ENCODE measurements at places on chromosomes 2 and 18.

DNA sequence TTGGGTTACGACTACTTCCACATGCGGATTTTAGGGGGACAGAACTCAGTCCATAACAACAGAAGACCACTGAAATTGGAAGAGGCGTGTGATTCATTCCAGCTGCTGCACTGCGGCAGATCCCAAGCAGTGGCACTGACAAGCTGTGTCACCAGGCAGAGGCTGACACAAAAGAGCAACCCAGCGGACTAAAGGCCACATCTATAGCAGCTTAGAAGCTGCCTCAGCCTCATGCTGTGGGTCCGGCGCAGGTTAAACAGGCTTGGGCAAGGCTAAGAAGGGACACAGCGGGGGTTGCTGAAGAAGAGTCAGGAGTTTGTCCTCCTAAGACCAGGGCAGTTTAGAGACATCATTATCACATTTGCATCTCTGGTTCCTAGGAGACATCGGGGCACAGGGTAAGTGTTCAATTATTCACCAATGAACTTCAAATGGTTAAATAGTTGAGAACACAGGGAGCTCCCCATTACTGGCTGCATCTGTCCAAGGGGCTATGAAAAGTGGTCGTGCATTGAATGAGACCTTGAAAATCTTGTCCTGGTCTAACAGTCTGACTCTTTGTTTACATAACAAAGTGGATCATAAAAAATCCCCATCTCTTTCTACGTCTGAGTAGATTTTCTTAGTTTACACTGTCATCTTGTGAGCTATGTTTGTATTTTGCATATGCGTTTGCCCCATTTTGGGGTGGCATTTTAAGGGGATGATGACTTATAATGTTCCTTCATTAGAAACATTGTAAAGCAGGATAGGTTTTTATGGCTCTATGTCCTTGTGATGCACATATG, 162.3 kb upstream of the TRIB2 start:
- no peak for DNase-seq

DNA sequence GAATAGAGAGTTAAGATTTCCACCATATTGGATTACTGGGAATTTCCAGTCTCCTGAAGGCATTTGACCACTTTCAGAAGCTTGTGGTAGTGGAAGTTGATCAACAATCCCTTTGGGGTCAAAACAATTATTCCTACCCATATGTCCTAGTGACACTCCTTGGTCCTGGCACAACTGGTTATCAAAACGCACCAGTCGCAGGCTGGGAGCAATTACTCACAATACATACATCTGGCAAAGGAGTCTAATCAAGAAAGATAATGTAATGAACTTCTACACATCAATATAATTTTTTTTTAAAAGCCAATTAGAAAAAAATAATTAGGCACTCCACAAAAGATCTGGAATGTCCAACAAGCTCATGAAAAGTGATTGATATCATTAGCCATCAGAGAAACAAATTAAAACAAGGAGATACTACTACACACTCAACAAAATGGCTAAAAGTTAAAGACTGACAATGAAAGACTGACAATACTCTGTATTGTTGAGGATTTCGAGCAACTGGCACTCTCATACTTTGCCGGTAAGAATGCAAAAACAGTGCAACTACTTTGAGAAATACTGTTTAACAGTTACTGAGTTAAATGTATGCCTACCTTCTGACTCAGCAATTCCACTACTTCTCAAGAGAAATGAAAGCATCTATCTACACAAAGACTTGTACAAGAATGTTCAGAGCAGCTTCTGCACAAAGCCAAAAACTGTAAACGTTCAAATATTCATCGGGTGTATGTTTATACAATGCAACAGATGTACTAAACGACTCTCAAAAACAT, 2.0 kb downstream of the INO80C start:
- no peak for DNase-seq

GRCh38 chr2:38650717-38651116, 15.2 kb upstream of the GALM start:
- no peak for DNase-seq

GRCh38 chr2:96952976-96953610, 33.3 kb downstream of the FAM178B start:
- no peak for DNase-seq

- DNase-seq, result no peak
Observed at GRCh38 chr2:198077477-198077876, 273.1 kb downstream of the PLCL1 start.

- no peak for DNase-seq
Observed at GRCh38 chr2:63040586-63040985, 10.0 kb upstream of the OTX1 start.

GRCh38 chr2:96404446-96405373, 69.1 kb downstream of the NCAPH start:
- DNase-seq, result no peak

GRCh38 chr18:57780706-57781347, 22.3 kb downstream of the ATP8B1 start:
- no peak for DNase-seq

DNA sequence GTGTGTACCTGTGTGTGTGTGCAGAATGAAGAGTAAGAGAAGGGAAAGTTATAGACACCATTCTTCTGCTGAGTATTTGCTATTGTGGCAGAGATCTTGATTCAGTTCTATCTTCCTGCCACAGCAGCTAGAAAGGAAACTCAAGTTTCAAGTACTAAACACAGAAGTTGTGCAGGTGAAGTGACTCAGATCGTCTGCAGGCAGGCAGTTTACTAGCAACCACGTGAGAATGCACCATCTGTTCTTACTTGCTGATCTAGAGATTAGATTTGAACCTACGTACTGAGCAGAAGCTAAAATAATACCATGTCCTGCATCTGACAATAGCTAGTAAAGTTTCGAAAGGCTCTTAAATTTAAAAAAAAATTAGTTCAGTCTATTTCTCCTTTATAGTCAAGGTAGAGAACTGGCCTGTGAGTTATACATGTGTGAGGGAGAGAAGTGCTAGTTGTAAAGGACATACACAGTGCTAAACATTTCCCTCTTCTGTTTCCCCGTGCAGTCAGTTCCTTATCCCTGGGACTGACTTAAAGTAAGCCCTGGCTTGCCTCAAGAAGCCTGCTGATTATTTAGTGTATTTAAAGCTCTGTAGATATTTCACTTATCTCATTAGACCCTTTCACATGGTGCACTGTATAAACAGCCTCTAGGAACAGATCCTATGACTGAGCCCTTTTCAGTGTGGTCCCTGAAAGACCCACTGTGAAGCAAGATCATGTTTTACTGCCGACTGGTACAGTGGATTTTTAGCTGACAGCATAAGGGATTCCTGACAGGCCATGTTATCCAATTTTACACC, 45.0 kb downstream of the SLC38A11 start:
- no peak for DNase-seq

- no peak for DNase-seq
Observed at GRCh38 chr2:202038471-202039277, 5.0 kb downstream of the FZD7 start.

DNA sequence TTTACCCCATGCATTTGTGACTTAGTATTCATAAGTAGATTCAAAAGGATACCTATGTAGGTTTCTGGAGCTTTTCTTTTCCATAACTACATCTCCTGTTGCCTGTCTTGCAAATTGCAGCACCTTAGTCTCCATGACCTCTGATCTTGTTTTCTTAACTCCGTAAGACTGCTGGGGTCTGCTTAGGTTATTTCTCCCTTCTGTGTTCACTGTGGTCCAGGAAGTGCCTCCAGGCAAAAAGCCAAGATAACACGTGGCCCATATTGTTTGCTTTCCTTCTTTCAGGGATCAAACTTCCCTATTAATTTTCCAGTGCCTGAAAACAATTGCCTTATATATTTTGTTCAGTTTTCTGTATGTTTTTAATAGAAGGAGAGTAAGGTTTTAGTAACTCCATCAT, 86.4 kb downstream of the GCA start:
- DNase-seq, result no peak

DNA sequence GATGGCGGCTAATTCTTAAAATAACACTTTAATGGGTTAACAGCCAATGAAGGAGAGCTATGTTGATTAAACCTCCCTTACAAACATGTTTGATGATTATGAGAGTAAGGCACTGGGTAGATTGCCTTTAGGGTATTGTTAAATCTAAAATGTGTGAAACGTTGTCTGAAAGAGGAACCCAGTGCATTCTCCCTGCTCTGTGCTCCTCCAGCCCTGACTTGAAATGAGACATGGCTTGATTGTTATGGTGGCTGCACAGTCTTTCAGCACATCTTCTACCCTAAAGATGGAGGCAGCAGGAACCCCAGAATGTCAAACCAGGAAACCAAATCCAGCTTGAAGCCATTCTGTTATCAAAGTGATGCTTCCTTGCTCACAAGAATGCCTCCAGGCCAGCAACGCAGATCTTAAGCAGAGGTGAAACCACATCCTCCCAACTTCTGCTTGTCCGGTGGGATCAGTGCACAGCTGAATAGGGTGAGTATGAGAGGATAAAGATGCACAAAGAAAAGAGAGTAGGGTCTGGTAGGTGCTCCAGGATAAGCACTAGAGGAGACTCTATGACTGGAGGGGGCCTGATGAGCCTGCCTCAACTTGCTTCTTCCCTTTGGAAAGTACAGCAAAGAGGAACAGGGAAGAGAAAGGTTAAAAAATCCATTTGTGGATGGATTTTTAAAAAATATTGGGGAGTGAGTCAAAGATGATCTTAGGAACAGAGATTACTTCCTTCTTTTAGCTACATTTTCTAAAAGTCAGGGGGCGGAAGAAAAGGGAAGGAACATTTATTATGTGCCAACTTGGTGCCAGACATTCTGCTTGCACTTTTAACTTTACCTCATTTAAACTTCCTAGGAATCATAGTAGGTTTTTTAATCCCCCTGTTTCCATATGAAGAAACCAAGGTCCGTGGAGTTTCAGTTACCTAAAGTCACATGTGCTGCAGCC, 523.0 kb downstream of the TXNL1 start:
- DNase-seq, result no peak

DNA sequence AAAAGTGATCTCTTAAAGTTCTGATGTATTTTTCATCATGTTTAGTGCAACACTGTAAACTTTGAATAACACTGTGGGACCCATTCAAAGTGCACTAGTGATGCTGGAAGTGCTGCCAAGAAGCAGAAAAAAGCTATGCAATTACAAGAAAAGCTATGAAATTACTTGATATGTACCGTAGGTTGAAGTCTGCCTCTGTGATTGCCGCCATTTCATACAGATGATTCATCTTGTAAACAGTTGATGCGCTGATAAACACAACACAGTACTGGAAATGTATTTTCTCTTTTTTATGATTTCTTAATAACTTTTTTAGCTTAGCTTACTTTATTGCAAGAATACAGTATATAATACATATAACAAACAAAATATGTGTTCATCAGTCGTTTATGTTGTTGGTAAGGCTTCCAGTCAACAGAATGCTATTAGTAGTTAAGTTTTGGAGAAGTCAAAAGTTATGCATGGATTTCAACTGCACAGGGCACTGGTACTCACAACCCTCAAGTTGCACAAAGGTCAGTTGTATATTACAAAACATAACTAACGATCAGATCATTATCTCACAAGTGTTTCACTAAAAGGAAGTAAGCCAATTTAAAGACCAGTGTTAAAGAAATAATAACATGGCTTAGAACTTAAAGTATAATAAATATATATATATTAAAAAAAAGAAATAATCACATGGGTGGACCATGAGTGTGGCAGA, 82.0 kb downstream of the SGPP2 start:
- no peak for DNase-seq

DNA sequence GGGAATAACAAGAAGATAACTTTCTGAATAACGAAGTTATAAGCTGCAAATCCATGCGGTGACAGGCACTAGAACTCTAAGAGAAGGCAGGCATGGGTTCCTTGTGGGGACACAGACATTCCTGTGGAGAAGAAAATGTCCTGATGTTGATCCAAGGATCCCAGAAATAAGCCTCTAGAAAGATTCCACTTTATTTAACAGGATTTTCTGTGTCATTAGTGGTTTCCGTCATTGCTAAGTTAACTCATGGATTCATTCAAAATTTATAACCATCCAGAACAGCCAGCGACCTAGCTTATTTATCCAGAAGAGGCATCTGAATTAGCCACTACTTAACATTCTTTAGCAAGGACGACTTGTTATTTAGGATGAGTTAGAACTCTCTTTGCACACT, 10.0 kb upstream of the CD302 start:
- DNase-seq, result no peak

GRCh38 chr2:157164891-157165290, 92.6 kb upstream of the GALNT5 start:
- no peak for DNase-seq

DNA sequence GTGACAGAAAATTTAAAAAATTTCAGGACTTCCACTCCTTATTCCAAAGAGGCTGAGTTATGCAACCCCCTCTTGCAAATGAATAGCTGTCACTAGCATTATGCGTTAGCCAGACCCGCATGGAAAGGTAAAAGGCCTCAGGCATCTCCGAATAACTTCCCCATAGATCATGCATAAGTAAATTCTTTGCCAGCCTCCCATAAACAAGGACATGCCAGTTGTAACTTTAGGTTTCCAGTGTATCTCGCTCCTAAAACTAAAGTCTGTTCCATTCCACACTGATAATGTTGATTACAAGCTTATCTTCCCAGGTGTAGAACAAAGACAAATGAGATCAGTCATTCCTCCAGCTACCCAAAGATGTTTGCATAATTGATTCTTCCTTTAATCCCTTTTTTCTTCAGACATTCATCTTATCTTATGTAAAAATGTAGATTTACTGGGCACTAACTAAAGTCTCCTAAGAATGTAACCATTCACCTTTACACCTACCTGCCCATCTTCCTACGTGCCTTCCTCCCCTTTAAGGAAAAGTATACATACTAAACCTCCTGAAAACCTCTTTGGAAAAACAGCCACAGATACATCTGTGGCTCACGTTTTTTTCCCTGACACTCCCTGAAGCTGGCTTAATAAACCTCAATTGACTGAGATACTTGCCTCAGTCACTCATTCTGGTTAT, 13.6 kb upstream of the NFU1 start:
- DNase-seq, result no peak

DNA sequence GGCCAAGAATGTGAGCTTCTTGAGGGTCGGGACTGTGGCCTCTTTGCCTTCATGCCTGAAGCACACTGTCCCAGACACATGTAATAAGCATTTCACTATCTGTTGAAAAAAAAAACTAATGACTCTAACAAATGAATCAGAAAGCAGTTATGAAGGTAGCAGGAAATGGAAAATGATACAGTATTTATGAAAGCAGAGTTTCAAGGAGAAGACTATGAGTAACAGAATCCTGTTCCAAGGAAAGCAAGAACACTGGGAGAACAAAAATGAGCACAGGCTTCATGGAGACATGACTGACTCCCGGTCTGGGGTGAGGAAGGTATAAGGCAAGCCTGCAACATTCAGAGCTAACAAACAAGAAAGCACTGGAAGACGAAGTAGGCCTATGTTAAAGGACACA, 190.8 kb downstream of the RNF152 start:
- DNase-seq, result no peak
